Islet precursor cell (in vitro differentiated cells): ENCODE measurements at places on chromosomes 7 and 10.
A peak's percentile ranks its signal among the peaks of the same experiment; 100 is the strongest.

DNA sequence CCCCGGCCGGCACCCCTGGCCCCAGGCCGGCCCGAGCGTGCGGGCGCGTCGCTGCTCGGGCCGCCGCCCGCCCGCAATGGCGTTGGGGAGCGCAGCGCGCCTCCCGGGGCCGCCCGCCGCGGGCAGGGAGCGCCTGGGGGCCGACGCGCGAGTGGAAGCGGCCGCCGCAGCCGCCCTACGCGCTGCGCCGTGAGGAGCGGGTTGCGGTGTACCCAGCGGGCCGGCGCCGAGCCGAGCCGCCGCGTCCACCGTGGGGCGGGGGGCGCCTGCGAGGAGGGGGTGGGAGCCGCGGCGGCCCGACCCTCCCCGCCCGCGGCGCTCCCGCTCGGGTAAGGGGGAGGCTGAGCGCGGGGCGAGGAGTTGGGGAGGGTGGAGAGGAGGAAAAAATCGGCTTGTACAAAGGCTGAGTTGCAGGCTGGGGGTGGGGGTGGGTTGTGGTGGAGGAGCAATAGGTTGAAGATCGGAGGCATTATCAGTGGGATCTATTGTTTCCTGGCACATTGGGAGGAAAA, 473 bp downstream of the PPP1R9A start:
- no peak for DNase-seq

DNA sequence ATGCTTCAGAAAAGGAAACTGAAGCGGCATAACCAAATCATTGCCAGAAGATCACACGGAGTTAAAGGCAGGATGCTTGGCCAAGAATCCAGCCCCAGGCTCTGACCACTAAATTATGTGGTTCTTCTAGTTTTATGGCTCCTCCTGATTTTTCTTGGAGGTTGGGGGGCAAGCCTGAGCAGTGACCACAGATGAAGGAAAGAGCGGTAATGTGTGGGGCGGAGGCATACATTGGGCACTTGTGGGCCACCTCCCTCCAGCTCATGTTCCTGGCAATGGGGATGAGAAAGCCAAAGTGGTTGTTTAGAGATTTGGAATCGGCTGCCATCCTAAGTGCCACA, 3.2 kb downstream of the TRPV6 start:
- DNase-seq, result no peak

DNA sequence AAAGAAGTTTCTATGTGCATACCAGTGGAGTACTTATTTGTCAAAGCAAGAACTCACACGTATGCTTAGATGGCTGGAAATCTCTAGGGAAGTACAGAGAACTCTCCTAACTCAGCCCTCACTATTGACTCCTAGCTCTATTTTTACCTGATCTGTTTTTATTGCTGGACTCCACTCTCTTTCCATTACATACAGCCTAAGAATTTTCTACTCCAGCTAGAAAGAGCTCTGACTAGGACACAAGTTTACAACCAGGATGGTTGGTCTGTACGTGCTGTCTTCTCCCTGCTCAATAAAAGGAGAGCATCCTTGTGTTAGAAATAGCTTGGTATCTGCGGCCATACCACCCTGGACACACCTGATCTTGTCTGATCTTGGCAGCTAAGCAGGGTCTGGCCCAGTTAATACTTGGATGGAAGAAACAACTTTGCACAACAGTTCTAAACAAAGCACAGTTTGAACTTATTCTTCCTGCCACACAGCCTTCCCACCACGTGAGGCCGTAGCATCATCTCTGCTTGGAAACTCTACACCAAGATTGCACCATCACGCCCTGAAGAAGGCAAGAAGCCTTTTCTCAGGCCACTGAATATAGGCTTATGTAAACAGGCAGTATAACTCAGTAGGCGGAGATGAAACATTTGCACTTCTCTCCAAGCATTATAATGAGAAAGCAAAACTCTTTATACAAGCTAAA, 50.7 kb downstream of the KCNMA1 start:
- DNase-seq, result no peak

GRCh38 chr10:86335831-86336230, 30.8 kb downstream of the GRID1 start:
- no peak for DNase-seq

DNA sequence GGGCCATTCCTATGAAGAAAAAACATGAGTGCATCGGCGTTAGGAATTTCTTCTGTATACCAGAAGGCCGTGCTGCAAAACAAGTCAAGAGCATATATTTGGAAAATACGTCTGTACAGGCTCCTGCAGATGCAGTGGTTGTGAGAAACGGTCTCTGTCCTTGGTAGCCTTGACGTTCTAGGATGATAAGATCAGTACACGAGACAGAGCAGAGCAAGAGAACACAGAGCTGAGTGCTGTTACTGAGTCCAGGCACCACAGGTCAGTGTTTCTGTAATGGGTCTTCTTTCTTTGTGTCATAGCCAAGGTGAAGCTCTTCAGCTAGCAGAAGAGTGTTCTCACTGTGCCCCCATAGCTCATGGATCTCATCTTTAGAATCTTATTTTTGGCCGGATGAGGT, 62.8 kb downstream of the WDR37 start:
- DNase-seq, result peak; percentile 54

GRCh38 chr10:30970760-30971460, 60.8 kb downstream of the ZNF438 start:
- DNase-seq, result no peak

GRCh38 chr10:72063703-72064391, 24.5 kb downstream of the SPOCK2 start:
- DNase-seq, result no peak

GRCh38 chr10:18501198-18501597, 150.2 kb downstream of the NSUN6 start:
- no peak for DNase-seq

DNA sequence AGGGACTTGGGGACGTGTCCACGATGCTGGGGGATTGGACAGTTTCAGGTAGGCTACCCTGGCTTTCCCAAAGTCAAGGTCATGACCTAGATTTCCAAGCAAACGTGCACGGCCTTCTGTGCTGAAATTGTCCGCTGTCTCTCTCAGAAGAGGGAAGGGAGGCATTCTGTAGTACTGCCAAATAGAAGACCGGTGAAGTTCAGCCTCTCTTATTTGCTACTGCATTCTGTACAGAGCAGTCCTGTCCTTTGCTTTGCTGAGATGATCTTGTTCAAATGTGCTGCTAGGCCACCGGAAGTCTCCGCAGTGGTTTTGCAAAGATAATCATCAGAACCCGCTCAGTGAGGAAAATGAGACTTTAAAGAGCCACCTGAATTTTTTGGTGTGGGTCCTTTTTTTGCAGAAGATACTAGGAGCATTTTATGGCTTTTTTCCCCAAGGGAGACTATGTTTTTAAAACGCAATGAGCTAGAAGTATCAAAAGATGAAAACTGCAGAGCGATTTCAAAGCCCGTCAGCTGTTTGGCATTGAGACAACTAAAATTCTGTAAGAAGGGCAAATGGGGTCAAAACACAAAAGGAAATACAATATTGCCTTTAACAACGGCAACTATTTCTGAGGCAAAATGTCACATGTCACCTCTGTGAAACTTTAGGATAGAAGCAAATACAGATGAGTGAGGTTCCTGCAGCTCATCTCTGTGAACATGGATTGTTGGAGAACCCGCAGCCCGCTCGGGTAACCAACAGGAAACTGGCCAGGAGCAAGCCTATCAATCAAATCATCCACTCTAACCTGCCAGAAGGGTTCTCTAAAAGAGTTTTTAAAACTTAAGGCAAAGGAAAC, 1.3 kb upstream of the NMT2 start:
- DNase-seq, result no peak

GRCh38 chr7:148547951-148548350, 42.6 kb upstream of the C7orf33 start:
- no peak for DNase-seq

DNA sequence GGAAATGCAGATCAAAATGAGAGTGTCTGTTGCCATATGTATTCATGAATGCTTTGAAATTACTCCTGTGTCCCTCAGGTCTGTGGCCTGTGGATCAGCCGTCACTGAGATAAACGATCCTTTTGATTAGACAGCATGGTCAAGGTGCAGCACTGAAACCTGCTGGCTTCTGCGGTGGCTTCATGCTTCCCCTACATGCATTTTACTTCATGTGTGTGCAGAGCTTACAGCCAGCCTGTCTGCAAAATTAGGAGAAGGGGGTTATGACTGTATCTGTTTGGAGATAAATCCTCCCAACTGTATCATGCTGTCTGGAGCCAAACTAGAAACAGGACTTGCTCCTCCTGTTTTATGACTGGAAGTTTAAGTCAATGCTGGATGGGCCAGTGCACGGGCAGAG, 71.0 kb upstream of the PLPP4 start:
- DNase-seq, result no peak

DNA sequence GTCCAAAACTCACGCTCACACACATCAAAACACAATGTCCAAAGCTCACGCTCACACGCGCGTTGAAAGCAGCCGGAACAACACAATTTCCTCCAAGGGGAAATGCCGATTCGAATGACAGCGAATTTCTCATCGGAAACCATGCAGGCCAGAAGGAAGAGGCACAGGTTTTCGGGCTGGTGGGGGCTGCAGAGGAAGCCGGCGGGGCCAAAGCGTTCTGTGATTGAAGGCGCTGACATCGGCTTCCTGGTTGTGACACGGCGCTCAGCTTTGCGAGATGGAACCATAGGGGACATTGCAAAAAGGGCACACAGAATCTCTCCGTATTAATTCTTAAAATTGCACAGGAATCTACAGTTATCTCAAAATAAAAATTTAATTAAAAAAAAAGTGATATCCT, 61.3 kb downstream of the FOXL3 start:
- no peak for DNase-seq

- DNase-seq, result no peak
Measured at GRCh38 chr10:79563426-79563825, 3.2 kb upstream of the SFTPA2 start.

- no peak for DNase-seq
Measured at GRCh38 chr10:124921261-124921660, 20.7 kb upstream of the ZRANB1 start.

DNA sequence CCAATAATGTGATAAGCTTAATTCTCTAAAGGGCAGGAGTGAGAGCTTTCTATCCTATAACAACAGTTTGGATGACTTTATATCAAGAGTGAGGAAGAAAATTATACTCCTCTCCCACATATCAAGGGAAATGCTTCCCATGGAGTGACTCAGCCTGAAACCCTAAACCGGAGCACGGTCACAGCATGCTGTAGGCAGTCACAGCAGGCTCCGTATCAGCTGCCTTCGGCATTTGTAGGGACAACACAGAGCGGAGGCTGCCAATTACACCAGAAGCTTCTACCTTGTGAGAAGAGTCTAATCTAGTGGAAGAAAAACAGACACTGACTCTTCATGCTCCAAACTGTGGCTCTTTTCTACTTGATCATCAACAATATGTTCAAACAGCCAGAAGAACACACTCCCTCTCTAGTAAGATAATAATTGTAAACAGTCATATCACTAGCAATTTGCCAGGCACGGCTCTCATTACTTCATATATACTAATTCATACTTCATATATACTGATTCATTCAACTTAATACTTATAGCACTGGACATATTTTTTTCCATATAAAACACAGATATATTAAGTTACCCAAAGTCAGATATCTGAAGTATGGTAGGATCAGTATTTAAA, 65.9 kb downstream of the DGKB start:
- peak; percentile 90 for DNase-seq

- DNase-seq, result no peak
Measured at GRCh38 chr10:100020142-100020885, 10.6 kb upstream of the DNMBP start.

- no peak for DNase-seq
Measured at GRCh38 chr10:97508342-97508741, 9.6 kb downstream of the UBTD1 start.

- DNase-seq, result no peak
Measured at GRCh38 chr10:36280890-36281499, 638.9 kb upstream of the FZD8 start.

GRCh38 chr10:28922127-28922526, 244.8 kb downstream of the BAMBI start:
- DNase-seq, result peak; percentile 75

GRCh38 chr10:126570621-126571602, 99.6 kb downstream of the C10orf90 start:
- peak; percentile 81 for DNase-seq

- DNase-seq, result peak; percentile 85
Measured at GRCh38 chr7:99372275-99373090, 2.0 kb upstream of the ARPC1B start.

- DNase-seq, result no peak
Measured at GRCh38 chr10:35492386-35493195, 112.5 kb upstream of the GJD4 start.

DNA sequence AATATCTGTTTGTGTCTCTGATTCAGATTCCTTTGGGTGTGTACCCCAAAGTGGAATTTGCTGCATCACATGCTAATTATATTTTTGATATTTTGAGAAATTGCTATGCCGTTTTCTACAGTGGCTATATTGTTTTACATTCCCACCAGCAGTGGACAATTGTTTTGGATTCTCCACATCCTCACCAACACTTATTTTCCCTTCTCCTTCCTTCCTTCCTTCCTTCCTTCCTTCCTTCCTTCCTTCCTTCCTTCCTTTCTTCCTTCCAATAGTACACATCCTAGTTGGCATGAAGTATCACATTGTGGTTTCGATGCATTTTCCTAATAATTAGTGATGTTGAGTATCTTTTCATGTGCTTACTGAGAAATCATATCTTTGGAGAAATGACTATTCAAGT, 535.5 kb downstream of the SH2D4B start:
- no peak for DNase-seq

GRCh38 chr7:28800150-28800549, 158.0 kb downstream of the TRIL start:
- no peak for DNase-seq

DNA sequence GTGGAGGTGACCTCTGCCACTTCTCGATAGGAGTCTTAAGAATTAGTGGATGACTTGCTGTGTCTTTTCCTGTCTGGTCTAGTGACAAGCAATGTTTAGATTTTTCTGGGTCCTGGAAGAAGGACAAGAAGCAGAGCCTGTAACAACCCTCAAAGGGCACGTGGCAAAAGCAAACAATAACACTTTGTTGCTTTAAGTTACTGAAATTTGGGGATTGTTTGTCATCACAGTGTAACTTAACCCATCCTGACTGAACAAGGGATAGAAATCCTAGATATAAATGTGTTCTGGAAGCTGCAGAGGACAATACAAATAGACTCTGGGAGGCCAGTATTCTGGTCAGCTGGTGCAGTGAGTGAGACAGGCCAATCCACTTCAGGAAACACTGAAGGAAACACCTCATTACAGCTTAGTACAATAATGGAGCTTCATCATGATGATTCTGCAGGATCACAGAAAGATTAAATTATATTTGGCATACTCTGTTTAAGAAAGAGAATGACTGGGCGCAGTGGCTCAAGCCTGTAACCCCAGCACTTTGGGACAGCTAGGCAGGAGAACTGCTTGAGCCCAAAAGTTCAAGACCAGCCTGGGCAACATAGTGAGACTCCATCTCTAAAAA, 23.3 kb downstream of the ENKUR start:
- no peak for DNase-seq

DNA sequence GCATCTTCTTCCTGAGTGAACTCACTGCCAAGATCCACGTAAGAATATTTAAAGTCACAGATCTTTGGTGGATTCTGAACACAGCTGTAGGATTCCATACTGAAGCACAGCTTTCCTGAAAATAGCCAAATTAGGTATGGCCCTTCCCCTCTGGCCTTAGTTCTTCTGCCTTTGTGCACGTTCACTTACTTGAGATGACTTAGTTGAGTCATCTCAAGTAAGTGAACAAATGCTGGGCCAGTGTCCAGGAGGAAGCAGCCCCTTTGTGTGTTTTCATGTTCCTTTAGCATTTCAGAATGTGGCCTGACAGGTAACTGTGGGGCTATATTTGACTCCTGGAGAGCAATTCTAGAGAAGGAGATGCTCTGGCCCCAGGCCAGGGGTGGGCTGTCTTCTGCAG, 51.5 kb downstream of the CCNY start:
- DNase-seq, result no peak
